ENCODE measurements at places on chromosomes 2 and 18.
A peak's percentile ranks its signal among the peaks of the same experiment; 100 is the strongest.

DNA sequence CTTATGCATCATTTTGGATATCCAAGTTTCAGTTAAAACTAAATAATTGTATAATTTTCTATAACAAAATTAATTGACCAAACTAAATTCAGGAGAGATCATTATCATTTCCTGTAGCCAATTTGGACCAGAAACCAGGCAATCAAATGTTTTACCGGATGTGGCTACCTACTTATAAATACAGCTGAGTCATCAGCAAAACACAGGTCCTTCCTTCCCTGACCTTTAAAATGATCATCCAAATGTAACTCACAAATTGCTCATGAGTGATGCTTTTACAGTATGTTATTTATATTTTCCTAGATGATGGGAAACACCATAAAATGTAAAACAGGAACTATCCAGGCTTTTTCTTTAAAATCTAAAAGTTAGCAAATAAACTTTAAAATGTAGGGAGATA, 133.7 kb downstream of the CBLN2 start:
- no peak for DNase-seq

- no peak for DNase-seq
Measured at GRCh38 chr2:190791976-190792575, 88.5 kb upstream of the GLS start.

DNA sequence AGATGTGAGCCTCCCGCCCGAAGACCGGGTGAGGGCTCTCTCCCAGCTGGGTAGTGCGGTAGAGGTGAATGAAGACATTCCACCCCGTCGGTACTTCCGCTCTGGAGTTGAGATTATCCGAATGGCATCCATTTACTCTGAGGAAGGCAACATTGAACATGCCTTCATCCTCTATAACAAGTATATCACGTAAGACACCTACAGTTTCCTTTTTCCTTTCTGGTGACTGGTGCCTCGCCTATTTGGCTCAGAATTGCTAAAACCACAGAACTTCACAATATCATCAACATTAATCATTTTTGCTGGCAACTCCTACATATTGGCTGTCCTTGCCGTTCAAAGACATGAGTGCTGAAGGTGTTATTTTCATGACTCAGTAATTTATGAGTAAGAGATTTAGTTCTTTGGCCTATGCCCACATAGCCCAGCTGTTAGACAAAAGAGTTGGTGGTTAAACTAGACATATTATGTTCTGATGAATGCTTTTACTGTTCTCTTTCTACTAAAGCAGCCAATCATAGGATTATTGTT, 2.2 kb downstream of the STAMBP start:
- no peak for DNase-seq

DNA sequence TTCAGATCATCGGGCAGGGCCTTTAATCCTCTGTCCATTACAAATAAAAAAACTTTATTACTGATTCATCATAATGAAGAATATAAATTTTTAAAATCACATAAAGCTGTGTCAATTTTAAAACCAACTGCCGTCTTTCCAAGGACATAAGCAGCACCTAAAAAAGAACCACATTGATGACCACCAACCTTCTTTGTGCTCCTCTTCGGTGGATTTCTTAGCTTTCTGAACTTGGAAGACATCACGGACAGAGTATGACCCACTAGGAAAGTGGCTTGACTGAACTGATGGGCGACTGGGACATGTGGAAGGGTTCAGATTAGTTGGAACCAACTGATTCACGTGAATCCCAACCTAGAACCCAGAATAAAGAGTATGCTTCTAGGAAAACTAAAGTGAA, 68.9 kb downstream of the EIF5B start:
- no peak for DNase-seq

GRCh38 chr2:42980764-42981416, 188.5 kb upstream of the HAAO start:
- DNase-seq = no peak

DNA sequence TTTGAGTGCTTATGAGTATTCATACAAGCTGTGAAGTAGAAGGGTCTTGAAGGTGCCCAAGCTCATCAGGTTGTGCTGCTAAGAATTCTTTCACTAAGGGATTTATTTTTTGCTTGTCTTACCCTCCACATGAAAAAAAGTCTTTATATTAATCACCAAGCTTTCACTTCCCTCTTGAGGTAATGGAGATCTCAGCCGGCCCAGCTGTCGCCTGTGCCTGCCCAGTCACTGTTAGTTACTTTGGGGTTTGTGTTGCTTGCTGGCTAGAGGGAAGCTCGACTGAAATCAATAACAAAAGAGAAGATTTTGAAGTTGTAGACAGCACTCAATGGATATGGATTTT, 21.9 kb downstream of the MC2R start:
- DNase-seq = no peak

DNA sequence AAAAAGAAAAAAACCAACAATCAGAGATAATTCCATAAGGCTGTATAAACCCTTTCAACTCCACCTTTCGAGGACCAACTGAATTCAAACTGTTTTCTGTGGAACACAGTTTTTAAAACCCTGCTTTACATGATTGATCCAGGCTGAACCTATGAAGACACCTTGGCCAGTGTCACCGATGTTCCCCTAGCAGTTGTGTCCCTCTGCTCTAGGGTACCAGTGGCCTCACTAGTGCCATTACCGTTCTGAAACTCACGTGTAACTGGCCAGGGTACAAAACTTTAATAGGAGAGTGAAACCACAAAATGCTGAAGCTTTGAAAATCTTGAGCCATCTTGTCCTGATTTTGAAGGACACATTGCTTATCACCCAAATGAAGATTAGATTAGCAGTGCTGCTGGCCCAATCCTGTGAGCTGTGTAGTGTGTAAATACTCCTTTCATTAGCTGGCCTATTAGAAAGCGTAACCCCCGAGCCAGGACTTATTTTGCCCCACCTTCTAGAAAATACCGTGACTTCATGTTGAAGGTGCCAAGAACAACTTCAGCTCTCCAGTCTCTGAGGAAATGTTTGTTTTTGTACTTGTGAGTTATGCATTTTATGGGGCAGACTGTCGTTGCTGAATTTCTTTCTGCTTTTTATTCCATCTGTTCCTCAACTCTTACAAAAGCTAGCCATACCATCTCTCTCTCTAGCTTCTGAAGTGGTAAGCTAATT, 147.8 kb upstream of the MAP3K20 start:
- DNase-seq = no peak

- DNase-seq = no peak
Measured at GRCh38 chr2:169579044-169579443, 5.1 kb upstream of the PPIG start.

- DNase-seq = peak; percentile 11
Measured at GRCh38 chr2:86518481-86518880, 44.8 kb downstream of the CHMP3 start.

- no peak for DNase-seq
Measured at GRCh38 chr18:12769644-12770440, 67.0 kb downstream of the PSMG2 start.

DNA sequence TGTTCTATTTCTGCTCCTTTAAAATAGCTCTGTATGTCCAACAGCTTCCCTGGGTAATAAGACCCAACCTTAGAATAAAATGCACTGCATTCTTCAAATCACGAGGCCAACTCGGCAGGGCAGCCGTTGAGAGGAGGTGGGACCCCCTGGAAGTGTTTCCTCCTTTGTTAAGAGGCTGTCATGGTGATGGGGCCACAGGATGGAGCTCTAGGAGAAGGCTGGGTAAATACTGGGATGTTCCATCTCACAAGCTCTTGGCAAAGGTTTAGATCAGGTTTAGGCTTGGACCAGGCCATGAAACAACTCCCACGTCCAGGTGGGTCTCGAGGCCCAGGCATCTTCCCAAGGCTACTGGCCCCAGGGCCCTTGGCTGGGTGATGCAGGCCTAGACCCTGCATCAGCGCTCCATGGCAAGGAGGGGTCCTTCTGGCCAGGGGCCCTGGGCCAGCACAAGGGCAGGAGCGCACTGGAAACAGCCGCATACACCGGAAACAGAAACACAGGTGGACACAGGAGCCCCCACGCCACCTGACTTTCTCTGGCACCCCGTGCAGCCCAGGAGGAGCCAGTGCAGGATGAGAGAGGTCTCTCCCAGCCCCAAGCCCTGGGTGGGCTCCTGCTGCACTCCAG, 38.8 kb upstream of the OTOS start:
- no peak for DNase-seq

- DNase-seq = no peak
Measured at GRCh38 chr2:169077674-169078240, 8.4 kb downstream of the DHRS9 start.

- no peak for DNase-seq
Measured at GRCh38 chr2:27261926-27262298, 935 bp downstream of the SLC30A3 start.

DNA sequence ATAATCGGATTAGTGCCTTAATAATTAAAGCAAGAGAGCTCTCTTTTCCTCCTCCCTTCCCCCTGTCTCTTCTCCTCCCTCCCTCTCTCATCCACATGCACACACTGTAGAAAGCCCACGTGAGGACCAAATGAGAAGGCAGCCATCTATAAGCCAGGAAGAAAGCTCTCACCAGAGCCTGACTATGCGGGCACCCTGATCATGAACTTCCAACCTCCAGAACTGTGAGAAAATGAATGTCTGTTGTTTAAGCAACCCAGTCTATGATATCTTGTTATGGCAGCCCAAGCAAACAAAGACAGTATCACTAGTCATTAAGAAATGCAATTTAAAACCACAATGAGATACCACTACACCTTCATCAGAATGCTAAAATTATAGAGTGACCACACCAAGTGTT, 220.3 kb downstream of the EN1 start:
- DNase-seq = no peak

DNA sequence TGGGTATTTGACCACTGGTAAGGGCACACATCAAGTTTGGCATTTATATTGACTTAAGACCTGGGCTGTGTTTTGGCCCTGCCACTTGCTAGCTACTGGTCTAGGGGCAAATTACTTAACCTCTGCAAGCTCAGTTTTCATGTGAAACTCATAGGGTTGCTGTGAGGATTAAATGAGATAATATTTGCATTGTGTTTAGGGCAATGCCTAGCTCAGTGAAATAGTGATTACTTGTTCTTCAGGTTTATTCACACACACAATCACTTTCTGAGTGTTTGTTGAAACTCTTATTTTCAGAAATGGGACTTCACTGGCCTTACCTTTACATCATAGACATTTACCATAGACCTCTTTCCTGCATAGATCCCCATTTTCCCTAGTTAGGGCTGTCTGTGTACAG, 12.3 kb downstream of the CERS6 start:
- DNase-seq = no peak

GRCh38 chr2:45879406-45879805, 227.9 kb downstream of the PRKCE start:
- no peak for DNase-seq
